Fibroblast of the aortic adventitia (primary cell): ENCODE measurements at places on chromosomes 6 and 20.

- DNase-seq, result no peak
These were observed 92.0 kb upstream of the TMEM181 start for GRCh38 chr6:158467923-158468322.

DNA sequence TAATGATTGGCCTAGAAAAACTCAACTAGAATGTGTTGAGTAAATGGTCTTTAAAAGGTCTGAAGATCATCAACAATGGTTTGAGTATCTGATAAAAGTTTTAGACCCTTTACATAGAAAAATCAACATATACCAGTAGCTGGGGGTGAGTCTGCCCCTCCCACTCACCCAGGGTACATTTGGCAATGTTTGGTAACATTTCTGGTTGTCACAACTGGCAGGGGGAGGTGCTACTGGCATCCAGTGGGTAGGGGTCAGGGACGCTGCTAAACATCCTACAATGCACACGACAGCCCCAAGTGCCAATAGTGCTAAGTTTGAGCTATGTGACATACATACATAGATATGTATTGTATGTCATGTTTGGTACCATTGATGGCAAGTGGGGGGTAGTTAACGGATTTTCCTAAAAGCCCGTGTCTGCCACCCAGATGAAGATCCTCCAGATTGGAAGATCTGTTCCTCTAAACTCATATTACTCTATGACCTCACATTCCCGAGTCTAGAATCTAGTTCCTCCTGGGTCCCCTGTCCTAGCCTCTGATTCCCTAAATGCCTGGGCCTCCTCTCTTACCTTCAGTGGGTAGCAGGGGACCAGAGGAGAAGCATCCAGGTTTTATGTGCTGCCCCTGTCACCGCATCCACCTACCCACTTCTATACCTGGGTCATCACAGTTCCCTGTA lies 2.5 kb upstream of the MMP9 start:
- no peak for DNase-seq

GRCh38 chr6:44284121-44284520 lies 13.9 kb downstream of the TMEM151B start:
- DNase-seq, result no peak

DNA sequence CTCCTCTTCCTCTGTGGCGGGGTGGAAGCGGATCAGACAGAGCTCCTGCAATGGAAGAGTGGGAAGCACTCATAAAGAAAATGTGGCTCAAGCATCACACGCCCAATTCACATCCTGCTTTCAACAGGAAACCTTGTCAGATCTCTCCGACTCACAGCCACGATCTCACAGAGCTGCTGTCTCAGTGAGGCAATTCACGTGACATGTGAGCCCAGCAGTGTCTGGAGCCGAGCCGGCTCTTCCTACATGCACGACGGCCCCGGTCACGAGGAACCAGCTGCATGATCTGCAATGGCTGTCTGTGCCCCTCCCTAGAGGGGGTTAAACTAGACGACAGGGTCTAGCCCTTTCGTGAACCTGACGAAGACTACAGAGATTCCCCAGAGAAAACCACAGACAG lies 29.5 kb upstream of the TCFL5 start:
- no peak for DNase-seq

GRCh38 chr20:39874049-39874893 lies 814.8 kb downstream of the MAFB start:
- DNase-seq, result peak; percentile 88

DNA sequence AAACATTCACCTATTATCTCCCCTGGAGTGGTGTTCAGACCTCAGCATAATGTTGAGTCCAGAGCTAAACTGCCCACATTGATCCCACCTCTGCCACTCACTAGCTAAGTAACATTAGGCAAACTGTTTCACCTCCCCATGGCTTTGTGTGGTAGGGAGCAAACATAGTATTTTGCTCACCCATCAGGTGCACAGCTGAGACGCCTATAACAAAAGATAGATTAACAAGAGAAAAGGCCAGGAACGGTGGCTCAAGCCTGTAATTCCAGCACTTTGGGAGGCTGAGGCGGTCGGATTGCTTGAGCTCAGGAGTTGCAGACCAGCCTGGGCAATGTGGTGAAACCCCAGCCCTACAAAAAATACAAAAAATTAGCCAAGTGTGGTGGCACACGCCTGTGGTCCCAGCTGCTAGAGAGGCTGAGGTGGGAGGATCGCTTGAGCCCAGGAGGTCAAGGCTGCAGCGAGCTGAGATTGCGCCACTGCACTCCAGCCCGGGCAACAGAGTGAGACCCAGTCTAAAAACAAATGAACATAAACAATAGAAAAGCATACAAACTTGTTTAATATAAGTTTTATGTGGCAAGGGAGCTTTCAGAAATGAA lies 91.6 kb downstream of the MAP3K7 start:
- DNase-seq, result no peak

- no peak for DNase-seq
These were observed 700.6 kb downstream of the HACE1 start for GRCh38 chr6:104159045-104159618.

DNA sequence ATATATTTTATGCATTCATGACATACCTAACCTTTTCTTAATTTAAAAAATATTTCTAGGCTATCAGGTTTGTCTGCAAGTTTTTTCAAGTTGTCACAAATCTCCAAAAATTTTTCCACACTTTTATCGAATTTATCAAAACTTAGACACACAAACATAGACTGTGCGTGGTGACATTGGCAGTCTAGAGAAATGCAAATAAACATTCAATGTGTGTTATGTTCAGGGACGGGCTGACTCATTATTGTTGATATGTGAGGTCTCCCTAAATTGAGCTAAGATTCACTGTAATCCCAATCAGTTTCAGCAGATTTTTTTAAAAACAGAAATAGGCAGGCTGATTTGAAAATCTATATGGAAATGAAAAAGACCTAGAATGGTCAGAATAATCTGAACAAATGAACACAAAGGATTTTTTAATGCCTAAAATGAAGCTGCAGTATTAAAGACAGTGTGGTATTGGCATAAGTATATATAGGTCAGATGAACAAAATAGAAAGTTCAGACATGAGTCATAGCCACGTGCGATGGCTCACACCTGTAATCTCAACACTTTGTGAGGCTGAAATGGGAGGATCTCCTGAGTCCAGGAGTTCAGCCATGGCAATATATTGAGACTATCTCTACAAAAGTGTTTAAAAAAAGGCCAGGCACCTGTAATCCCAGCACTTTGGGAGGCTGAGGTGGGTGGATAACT lies 19.2 kb downstream of the BLTP3A start:
- DNase-seq, result no peak

- peak; percentile 64 for DNase-seq
These were observed 47.6 kb upstream of the SMLR1 start for GRCh38 chr6:130779658-130780033.
